ENCODE measurements at places on chromosomes 5 and 9. TPM values are rescaled to one million over a fixed set of nuclear protein-coding genes. Genes with fewer than 3 reads are reported as not detected.

- DNase-seq = no peak
Observed at GRCh38 chr9:136634904-136635303, 27.8 kb upstream of the EGFL7 start.

DNA sequence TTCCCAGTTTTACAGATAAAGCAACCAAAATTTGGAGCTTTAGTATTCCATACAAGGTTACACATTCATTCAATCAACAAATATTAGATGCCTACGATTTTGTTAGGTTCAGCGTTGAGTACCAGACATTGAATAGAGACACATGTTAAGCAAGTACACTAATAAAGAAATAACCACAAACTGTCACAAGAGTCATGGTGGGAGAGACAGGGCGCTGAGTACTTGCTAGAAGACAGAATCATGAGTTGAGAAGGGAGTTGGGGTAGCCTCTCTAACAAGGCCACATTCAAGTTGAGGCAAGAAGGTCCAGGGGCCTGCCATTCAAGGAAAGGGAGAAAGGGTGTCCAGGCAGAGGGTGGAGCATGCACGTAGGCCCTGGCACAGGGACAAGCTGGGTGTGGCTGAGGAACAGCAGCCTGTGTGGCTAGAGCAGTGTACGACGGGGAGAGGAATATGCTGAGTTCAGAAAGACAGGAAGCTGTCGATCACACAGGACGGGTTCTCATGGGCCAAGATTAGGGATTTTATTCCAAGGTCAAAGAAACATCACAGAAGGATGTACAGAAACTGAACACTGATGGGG, 17.0 kb downstream of the CDK5RAP2 start:
- no peak for DNase-seq

- no peak for DNase-seq
Observed at GRCh38 chr5:55575815-55576583, 41.2 kb upstream of the PLPP1 start.

DNA sequence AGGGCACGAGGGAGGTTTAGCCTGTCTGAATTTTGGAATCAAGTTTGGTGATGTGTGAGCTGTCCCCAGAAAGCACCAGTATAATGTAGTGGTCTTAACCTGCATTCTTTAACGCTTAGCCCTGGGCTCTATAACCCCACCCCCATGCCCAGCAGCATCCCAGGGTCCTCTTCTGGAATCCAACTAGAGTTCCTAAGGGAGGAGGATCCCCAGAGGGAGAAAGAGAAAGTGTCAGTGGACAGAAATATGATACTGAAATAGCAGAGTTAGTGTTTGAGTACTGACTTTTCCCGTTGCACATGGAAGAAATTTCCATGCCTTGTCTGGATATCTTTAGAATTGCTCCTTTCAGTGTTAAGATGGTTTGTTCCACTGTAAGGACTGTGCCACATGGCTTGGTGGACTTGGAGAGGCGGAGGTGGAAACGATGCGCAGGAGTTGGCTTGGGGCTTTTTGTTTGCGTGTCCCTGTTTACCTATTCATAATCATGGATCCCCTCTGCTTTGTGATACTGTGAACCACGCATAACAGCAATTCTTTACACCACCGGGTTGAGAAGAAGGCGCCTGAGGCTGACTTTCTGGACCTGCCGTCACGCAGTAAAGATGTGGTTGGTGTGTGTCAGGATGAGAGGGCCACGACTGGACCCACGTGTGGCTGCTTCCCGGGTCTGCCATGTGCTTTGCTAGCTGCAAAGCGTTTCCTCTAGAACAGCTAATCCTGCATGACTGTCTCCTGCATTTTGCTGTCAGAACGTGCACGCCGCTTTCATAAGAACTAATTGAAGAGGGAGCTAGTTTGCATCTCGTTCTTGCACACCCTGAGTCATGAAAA, 142.3 kb downstream of the SMARCA2 start:
- DNase-seq = peak; percentile 60

DNA sequence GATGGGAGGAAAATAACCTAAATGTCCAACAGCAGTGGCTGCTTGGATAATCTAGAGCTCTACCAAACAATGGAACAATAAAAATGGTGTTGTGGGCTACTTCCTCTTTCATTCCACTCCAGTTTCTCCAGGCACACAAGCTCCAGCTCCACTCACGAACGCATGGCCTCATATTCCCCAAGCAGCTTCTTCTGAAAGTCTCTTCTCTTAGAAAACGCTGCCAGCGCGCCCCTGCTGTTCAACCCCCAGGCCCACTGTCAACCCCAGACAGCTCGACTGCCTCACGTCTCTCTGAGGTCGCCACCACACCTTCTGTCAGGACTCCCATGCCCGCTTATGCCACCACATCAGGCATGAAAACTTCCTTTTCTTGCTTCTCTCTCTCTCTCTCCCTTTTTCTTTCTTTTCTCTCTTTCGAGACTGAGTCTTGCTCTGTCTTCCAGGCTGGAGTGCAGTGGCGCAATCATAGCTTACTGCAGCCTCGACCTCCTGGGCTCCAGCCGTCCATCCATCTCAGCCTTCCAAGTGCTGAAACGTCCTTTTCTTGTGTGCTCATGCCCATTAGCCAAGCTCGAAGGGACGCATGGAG, 16.2 kb downstream of the OR2V2 start:
- DNase-seq = no peak

DNA sequence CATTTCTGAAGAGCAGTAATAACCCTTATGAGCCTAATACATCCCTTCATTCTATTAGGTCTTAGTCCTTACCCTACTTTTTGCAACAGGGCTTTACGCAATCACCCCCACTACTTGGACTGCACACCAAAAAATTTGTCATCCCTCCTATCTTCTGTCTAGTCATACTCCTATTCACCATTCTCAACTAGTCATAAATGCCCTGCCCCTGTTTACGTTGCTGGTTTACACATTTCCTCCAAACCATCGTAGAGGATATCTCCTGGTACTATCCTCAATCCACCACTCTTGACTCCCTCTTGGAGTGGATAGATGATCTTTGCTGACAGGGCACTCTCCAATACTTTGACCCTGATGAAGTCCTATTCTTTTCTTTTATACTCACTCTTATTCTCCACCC, 98.2 kb upstream of the CCNG1 start:
- no peak for DNase-seq

- no peak for DNase-seq
Observed at GRCh38 chr5:180115326-180116076, 43.9 kb upstream of the RNF130 start.

- DNase-seq = no peak
Observed at GRCh38 chr9:87184956-87185642, 237.8 kb upstream of the GAS1 start.

DNA sequence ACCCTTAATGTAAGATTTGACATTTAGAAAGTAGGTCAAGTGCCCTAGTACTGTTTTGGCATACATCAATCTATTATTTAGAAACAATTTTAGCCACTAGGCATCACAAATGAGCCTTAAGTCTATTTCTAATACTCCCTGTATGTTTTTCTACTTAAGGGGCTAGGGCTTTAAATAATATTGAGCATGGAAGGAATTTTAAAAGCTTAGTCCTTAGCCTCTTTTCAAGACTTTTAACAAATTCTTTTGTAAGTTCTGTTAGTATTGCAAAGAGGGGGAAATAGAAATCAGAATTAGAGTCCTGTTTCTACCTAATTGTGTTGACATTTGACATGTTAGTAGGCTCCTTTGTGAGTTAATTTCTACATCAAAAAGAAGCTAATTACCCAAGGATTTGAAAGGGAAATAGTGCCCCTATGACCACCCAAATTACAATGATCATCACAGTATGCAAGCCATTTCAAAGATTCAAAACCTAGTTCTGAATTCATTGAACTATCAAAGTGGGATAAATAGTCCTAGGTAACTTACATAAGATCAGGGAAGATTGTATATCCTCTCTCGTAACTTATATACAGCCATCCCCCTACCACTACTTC, 647.8 kb upstream of the ACO1 start:
- no peak for DNase-seq

DNA sequence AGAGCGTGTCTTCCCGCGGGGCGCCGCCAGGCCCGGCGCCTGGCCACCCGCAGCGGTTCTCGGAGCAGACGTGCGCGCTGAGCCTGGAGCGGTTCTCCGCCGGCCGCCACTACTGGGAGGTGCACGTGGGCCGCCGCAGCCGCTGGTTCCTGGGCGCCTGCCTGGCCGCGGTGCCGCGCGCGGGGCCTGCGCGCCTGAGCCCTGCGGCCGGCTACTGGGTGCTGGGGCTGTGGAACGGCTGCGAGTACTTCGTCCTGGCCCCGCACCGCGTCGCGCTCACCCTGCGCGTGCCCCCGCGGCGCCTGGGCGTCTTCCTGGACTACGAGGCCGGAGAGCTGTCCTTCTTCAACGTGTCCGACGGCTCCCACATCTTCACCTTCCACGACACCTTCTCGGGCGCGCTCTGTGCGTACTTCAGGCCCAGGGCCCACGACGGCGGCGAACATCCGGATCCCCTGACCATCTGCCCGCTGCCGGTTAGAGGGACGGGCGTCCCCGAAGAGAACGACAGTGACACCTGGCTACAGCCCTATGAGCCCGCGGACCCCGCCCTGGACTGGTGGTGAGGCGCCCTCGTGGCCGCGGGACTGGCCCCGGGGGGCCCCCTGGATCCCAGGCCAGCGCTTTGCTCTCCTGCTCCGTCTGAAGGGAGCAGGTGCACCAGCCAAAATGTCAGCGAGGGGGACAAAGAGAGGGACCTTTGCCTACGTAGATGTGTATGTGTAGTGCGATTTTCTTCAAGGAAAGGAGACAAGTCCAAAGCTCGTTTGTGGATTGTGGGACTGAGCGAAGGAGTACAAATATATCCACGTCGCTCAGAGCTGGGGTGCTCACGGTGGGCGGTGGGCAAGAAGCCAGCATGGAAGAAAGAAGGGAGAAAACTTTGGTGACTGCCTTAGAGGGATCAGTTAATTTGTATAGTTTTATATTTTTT, 19.5 kb downstream of the BTNL9 start:
- DNase-seq = no peak

DNA sequence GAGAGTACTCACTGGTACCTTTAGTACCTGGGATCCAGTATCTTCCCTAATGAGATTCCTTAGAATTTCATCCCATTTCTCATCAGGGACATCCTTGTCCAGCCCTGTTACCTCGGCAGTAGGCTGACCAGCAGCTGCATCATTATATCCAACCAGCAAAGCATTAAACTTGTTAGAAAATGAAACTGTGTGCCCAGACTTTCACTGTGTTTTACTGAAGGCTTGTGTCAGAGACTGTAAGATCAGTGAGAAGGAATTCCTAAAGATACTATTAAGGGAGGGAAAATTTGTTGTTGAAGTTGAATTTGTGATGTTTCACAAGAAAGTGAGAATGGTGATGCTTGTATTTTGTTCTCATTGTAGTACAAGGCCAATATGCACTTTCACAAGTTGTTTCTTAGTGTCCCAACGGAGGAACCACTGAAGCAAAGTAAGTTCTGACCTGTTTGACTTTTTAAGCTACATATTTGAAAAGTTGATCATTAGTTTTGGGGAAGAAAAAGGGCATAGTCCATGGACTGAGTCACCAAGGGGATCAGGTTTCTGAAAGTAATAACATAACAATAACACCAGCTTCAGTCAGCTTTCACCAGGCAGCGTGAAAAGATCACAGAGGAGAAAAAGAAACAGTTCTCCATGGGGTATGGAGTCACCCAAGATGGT, 48.8 kb downstream of the GRAMD2B start:
- no peak for DNase-seq

DNA sequence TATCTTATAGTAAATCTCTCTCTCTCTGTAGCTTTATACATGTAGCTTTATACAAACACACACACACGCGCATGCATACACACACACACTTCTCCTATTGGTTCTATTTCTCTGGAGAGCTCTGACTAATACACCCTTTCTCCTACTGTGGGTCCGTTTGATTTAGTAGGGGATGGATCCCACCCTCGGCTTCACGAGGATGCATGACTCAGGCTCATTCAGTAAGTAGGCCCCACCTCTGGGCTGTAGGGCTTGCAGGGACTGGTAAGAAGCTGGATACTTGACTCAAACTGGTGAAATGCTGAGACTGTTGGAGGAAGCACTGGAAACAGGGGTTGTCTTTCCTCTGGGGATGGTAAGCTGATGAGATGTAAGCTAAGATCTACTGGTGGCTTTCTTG, 98.7 kb downstream of the SLC24A2 start:
- no peak for DNase-seq

- no peak for DNase-seq
Observed at GRCh38 chr9:107218829-107219485, 64.1 kb upstream of the RAD23B start.

Gene CERCAM
- total RNA-seq = 41.7 TPM

Gene SLC6A18
- not detected for total RNA-seq

Gene ENC1
- total RNA-seq = 6.6 TPM

Gene ATP10B
- 16.1 TPM for total RNA-seq

Gene C1QTNF3
- 11.7 TPM for total RNA-seq

Gene ZFP62
- 29.9 TPM for total RNA-seq

Gene OR1B1
- total RNA-seq = 0.36 TPM

Gene NSG2
- total RNA-seq = not detected

Gene GABRA6
- total RNA-seq = not detected

Gene SPATA31E1
- total RNA-seq = not detected

Gene SUSD3
- 6.6 TPM for total RNA-seq

Gene ENG
- 285 TPM for total RNA-seq
